ENCODE measurements at places on chromosomes 13 and 19.

- DNase-seq = no peak
These were observed 684.8 kb downstream of the DIAPH3 start for GRCh38 chr13:59478908-59479307.

- DNase-seq = no peak
These were observed 1.7 kb downstream of the DMPK start for GRCh38 chr19:45780448-45781213.

DNA sequence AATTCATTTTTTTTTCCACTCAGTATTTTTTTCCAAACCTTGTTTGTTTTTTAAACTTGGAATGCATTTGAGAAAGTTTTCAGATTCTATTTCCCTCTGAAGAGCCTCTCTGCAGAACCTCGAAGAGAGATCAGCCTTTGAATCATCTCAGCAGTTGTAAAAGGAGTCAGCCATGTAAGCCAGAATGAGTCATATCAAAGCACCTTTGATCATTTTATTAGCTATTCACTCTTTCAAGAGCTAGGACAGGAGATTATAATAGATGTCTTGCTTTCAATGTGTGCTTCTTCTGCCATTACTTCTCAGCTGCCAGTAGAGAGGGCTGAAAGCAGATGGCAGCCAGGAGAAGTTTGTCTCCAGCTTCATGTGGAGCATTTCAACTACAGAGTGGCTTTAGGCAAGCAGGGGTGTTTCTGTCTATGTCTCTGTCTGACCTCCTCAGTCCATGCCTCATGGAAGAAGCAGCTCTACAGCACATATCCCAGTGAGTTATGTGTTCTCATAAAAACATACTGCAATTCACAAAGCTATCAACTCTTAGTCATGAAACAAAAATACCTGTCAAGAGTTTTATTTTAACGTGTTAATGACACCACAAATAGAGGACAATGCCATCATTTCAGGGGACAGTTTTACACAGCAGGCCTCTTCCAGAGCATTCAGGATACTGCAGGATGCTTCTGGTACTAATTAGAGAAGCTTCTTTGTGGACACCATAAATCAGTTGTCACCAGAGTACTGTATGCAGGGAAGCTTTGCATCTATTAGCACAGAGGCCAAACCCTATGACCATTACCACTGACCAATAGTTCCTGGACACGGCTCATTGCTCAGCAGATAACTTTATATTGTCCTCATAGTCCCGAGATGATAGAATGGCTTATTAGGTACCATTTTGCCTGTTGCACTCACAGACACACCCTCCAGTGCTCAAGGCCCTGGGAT lies 94.3 kb downstream of the NHLRC3 start:
- no peak for DNase-seq

GRCh38 chr13:23554000-23554399 lies 16.2 kb upstream of the TNFRSF19 start:
- no peak for DNase-seq

GRCh38 chr13:106433066-106433465 lies 102.4 kb downstream of the EFNB2 start:
- no peak for DNase-seq

- no peak for DNase-seq
These were observed 6.4 kb downstream of the ARHGEF7 start for GRCh38 chr13:111121506-111121905.

DNA sequence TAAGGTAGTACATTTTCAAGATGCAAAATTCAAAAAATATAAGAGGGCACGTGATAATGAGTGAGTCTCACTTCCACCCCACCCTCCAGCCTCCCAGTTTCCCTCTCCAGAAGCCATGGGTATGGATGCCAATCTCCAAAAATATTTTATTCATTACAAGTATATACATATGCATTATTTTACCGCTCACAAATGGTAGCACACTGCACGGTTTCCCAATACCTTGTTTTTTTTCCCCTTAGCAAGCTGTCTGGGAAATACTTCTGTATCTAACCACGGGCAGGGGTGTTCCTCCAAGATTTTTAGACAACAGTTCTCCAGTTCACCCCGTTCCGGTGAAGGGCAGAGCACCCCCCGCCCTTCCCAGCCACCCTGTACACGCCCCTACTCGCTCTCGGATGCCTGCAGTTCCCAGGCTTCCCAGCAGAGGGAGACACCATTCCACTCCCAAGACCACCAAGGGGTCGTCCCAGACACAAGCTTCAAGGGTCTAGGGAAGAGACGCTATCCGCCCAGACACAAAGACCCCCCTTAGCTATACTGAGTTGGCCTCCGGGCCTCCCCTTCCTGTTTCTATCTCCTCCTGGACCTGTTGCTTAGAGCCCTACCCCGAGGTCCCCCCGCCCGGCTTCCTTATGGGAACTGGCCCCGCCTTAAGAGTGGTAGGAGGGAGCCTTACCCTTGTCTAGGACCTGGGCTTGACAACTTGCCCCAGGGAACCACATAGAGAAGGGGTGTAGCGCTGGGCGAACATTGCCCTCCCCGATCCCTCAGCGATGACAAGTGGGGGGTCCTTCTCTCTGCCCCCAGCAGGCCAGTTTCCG lies 1.1 kb upstream of the FXYD3 start:
- peak; percentile 25 for DNase-seq

DNA sequence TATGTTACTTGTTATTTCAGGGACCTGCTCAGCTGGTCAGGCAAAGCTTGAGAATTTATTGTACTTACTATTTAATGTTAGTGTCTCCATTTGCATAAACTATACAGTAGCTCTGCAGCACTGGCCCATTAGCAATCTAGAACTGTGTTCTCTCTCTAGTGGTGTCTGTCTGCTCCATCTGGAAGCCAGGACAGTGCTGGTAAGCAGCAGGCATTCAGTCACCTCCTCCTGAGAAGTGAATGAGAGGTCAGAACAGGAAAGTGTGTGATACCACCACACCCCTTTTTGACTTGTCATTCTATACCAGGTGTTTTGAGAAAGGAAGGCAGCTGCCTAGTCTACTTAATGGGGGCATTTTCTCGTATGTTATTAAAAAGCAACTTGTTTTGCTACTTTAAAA lies 3.9 kb downstream of the COG3 start:
- DNase-seq = no peak

DNA sequence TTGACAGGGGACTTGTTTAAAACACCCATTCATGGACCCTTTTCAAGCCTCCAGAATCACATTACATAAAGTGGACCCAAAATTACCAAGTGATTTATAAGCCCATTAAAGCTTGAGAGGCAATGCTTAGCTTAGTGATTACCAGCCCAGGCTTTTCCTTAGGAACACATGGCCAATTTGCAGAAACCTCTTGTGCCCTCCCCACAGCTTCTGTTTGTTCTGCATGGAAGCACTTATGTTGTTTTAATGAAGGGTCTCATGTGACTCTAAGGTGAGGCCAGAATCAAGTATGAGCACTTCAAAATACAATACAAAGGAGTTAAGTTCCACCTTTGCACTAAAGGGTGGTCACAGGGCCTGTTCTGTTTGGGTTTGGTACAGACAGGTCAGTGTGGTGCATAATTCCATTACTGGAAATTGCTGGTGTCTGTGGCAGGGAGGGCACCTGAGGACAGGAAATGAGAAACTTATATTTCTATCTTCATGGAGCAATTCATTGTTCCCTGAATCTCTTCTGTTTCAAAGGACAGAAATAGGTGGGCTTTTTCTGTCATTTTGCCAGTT lies 15.3 kb downstream of the ZNF486 start:
- no peak for DNase-seq

DNA sequence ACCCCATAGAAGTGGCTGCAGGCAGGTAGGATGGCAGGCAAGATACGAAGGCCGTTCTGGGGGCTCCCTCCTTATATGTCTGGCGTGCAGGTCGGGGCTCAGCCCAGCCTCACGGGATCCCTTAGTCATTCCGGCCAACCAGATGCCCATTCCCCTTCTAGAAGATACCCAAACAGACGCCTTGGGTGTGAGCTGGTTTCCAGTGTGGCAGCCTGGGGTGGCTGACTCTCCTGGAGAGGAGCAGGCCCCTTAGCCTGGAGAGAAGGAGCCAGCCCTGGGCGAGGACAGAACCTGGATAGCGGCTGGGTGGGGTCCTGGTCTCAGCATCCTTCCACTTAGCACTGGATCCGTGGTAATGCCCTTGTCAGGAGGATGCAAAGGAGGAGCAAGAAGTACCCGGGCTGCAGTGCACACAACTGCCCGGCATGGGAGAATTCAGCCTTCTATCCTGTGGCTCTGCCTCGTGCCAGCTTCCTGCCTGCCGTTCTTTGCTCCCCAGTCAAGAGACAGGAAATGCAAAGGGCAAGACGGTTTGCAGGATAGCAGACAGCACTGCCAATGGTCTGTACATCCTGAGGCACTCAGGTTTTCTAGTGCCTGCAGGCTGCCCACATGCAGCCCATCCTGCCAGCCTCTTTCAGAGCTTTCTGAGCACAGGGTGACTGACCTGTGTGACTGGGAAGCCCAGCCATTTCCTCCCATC lies 56.7 kb upstream of the WASF3 start:
- DNase-seq = no peak

DNA sequence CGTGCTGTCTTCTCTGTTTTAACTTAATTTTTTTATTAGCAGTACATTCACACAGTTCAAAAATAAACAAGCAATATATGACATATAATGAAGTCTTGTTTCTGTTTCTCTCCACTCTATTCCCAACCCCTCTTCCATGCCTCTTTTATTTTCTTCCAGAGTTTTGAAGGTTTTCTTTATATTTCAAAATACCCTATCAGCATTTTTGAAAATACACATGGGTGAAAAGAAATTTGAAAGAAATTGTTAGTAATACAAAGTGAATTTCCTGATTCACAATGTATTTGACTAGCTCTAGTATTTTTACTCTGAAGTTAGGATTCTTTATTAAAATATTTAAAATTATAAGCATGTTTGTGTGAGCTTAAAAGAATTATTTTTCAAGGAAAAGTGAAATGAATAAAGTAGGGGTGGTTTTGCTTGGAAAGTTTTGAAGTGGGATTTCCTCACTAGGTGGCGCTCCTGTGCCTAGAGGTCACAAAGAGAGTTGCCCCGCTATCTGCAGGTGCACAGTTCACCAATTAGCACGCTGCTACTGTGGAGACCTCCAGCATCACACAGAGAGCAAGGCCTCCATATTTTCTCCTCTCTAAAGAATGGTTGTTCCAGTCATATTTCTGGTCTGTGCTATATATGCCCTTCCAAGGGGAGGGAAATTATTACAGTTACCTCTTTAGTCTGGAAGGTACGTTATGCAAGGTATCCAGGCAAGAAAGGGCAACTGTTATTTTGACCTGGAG lies 37.6 kb downstream of the SOX21 start:
- DNase-seq = peak; percentile 5

GRCh38 chr13:95697052-95697680 lies 20.2 kb downstream of the DNAJC3 start:
- DNase-seq = no peak

DNA sequence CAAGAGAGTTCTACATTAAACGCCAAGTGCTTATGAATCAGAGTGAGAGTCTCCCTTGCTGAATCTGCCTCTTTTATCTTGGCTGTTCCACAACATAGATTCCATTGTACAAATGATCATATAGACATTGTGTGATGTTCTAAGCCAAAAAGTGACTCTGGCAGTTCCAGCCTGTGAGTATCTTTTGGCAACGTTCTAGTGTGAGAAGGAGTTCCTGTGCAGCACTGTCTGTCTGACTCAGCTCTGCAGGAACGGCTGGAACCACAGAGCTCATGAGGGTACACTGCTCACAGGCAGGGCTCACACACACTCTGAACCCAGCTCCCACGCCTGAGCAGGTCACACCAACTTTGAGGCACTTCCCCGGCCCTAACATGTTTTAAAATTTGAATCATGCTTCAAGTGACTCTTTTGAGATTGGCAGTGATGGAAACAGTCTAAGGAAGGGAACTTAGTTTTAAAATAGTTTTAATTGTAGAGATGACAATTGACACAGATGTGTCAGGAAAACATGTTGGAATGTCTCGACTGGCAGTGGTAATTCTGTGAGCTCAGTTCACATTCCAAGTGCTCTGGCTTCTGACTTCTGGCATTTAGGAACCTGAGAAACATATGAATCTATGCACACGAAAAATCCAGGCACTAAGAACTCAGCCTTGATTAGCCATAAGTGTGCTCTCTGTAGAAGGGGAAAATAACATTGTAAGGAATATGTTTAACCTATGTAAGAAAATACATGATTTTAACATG lies 272.0 kb downstream of the UQCRFS1 start:
- no peak for DNase-seq

DNA sequence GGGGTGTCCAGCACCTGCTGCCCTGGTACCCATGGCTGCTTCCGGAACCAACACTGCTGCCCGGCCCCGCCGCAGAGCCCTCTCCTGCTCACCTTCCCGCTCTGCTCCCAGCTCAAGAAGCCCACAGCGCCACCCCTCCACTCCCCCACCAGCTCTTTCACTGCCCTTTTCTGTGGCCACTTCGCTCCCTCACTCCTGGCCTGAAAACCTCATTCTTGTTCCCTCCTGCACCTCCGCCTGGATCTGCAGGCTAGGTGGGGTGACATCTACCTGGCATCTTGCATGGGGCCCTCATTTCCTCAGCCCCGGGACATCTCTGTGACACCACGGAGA lies 6.4 kb downstream of the ZNF787 start:
- no peak for DNase-seq

- DNase-seq = no peak
These were observed 58.8 kb upstream of the UBL3 start for GRCh38 chr13:29909081-29909730.

DNA sequence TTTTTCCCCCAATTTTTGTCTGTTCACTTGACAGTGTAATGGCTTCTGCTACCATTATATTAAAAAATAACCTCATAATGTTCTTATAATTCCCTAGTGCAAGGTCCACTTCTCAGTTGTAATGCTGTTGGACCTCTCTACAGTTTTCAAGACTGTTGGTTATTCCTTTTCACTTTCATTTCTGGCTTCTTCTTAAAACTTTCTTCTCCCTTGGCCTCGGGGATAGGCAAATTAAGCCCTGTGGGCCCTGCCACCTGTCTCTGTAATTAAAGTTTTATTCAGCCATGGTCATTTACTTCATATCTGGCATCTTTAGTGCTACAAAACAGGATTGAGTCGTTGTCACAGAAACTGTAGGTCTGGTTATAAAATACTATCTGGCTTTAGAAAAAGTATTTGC lies 313.5 kb downstream of the KLF12 start:
- no peak for DNase-seq

DNA sequence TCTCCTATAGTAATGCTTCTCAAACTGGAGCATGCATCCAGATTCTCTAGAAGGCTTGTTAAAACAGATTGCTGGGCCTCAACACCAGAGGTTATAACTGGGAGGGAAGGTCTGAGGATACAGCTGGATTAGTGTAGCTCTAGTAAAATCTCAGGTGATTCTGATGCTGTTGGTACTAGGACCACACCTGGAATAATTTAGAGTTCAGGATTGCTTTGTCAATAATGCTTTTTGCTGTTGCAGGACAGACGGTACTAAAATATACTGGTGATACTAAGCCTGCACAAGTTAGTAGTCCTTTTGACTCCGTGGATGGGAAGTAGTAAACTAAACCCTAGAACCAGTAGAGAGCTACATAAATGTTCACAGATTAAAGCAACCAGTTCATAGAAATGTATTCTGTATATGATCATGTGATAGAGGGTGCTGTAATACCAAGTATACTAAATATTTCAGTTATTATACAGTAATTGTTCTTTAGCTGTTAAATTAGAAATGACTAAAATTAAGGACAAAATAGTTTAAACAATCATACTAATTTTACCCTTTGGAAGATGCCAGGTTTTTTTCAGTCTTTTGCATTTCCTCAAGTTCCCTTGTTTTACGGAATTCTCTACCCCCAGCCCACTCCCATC lies 258.2 kb upstream of the STARD13 start:
- DNase-seq = no peak
